ENCODE measurements at places on chromosomes 6 and 20.
A peak's percentile ranks its signal among the peaks of the same experiment; 100 is the strongest.

- DNase-seq, result no peak
Measured at GRCh38 chr6:133092771-133093170, 148.4 kb upstream of the EYA4 start.

DNA sequence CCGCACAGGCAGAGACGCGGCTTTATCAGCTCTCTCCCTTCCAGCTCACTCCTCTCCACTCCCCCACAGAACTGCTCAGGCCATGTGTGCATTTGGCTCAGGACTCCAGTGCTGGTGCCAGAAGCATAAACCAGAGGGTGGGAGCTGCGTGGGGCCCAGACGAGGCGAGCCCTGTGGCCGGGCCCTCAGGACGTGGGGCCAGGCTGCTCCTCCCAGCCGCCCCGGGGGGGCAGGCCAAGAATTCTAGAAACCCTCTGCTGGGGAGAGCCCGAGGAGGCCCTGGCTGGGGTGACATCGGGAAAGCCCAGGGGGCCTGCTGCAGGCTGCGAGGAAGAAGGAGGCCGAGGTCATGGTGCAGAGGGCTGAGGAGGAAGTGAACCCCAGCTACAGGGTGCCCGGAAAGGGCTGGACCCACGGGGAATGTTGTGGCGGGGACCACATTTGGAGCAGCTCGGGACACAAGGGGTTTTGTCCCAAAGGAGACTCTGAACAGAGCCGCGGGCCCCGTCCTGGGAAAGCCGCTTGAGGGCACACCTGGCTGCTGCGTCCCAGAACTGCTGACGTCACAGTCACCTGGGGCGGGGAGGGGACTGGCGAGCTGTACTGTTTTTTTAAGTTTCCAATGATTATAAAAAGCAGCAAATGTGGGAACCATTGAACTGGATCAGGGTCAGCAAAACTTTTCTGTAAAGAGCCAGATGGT lies 107.1 kb downstream of the BANF2 start:
- peak; percentile 95 for DNase-seq

- DNase-seq, result no peak
Measured at GRCh38 chr6:37177077-37177934, 7.4 kb downstream of the PIM1 start.

GRCh38 chr6:159759645-159760044 lies 2.2 kb upstream of the ACAT2 start:
- DNase-seq, result no peak

GRCh38 chr6:24936641-24937317 lies 1.0 kb upstream of the RIPOR2 start:
- DNase-seq, result no peak

DNA sequence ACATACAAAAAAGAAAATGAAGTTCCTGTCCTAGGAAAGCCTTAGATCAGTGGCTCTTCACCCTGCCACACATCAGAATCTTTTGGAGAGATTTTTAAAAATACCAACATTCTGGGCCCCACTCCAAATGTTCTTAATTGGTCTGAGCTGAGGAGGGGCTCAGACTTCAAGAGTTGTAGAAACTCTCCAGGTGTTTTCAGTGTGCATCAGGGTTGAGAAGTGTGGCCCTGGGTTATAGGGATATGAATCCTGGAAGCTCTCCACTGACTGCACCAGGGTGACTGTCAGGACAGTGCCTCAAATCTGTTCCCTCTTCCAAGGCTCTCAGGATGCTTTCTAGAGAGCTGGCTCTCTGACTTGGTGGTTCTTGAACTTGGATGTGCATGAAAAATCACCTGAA lies 5.5 kb upstream of the MYLK2 start:
- DNase-seq, result no peak

- DNase-seq, result no peak
Measured at GRCh38 chr20:64156886-64157875, 7.1 kb upstream of the MYT1 start.

GRCh38 chr6:137697267-137697938 lies 169.7 kb upstream of the TNFAIP3 start:
- DNase-seq, result no peak

- no peak for DNase-seq
Measured at GRCh38 chr6:81451787-81452186, 300.7 kb downstream of the TENT5A start.

- no peak for DNase-seq
Measured at GRCh38 chr6:78436335-78436734, 431.0 kb upstream of the IRAK1BP1 start.

- no peak for DNase-seq
Measured at GRCh38 chr20:2168946-2169345, 67.3 kb downstream of the STK35 start.

GRCh38 chr6:11575408-11576033 lies 38.0 kb downstream of the TMEM170B start:
- peak; percentile 65 for DNase-seq

GRCh38 chr20:17168026-17168612 lies 58.7 kb upstream of the PCSK2 start:
- DNase-seq, result no peak

- no peak for DNase-seq
Measured at GRCh38 chr6:136341967-136342366, 52.3 kb upstream of the BCLAF1 start.

All from tongue (tissue), 3 donors.